ENCODE measurements at places on chromosomes 12 and 14.

- DNase-seq, result no peak
Observed at GRCh38 chr12:76075448-76075847, 9.0 kb downstream of the NAP1L1 start.

DNA sequence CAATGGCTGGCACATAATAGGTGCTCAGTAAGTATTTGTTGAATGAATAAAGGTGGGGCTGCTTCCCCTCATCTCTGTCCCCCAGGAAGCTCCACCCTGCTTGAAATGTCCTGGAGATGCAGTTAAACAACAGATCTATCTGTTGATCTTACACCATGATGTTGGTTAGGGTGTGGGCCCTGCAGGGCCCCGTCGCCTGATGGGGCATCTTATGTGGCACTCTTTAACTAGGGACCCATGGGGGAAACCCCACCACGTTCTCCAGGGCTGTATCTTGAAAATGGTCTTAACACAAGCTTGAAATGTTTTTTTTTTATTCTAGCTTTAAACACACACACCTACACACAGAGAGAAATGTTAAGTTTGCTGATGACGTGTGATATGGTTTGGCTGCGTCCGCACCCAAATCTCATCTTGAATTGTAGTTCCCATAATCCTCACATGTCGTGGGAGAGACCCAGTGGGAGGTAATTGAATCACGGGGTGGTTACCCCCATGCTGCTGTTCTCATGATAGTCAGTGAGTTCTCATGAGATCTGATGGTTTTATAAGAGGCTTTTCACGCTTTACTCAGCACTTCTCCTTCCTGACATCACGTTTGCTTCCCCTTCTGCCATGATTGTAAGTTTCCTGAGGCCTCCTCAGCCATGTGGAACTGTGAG is 741.7 kb downstream of the VRK1 start:
- no peak for DNase-seq

GRCh38 chr12:75099210-75099609 is 110.4 kb downstream of the KCNC2 start:
- no peak for DNase-seq

- DNase-seq, result no peak
Observed at GRCh38 chr14:83441801-83442200, 1908.1 kb upstream of the SEL1L start.

- no peak for DNase-seq
Observed at GRCh38 chr14:60760644-60761364, 26.2 kb downstream of the MNAT1 start.

- DNase-seq, result no peak
Observed at GRCh38 chr14:93299866-93300265, 33.0 kb downstream of the BTBD7 start.

DNA sequence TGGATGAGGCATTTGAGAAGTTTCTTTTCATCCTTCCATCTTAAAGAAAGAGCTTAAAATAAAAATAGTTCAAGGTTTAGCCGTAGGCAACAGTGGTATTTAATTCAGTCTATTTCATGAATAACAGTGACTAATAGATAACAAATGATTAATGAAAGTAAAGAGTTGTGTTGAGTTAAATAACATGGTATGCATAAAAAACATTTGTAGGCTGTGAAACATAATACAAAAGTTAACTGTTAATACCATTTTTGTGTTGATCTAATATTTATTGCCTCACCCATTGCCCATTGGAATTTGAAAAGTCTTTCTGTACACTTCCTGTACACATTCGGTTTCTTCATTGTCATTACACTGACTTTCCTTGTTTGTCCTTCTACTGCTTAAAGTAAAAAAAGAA is 108.6 kb upstream of the PDE3A start:
- DNase-seq, result no peak

- DNase-seq, result no peak
Observed at GRCh38 chr14:52891800-52892199, 59.0 kb downstream of the FERMT2 start.

DNA sequence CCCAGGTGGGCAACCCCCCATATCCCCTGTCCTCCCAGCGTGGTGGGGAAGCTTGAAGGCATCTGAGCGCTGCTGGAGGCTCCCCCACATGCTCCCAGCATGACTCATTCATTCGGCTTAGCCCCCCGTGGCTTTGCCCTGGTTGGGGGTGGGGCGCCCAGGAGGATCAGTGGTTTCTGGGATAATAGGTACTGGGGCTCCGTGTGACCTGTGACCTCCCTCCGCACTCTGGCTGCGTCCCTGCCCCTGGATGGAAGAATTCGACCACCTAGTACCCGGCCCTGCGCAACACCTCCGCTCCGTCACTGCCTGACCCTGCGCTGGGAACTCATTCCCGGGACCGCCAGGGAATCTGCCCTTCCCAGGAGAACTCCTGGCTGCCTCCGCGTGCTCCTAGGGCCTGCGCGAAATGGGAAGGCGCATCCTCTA is 120.1 kb downstream of the AACS start:
- DNase-seq, result no peak

DNA sequence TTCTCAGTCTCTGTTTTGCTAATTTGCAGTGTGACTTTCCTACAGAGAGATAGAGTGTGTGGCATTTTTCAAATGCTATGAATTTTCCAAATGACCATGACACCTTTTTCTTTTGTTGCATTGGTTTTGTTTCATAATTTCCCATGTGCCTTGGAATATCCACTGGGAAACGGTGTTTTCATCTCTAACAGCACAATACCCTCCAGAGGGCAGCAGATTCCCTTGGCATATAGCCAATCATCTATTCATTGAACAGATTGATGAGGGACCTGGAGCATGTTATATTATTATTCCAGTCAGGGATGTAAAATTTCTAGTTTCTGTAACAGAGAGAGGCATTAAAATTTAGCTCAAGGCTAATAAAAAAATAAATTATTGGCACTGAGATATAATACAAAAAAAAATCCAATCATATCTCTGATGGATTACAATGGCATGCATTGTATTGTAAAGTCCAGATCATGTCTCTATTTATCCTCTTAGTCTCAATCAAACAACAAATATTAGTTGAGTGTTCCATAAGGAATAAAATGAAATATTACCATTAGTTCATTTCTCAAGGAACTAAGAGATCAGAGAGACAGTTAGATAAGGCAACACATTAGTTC is 29.6 kb upstream of the NTN4 start:
- no peak for DNase-seq

DNA sequence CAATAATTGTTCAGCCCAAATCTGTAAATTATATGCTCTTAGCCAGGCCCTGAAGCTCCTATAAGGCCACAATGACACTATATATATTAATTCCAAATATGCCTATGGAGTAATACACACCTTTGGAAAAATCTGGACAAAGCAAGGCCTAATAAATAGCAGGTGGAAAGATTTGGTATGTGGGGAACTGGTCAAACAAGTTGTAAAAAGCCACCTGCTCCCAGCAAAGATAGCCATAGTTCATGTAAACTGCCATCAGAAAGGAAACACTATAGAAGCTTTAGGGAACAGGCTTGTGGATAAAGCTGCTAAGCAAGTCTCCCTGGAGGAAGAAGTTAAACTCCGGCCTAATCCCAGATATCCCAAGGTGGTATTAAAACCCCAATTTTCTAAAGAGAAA is 29.7 kb downstream of the PRMT8 start:
- DNase-seq, result no peak

GRCh38 chr12:4244868-4245267 is 28.7 kb upstream of the CCND2 start:
- DNase-seq, result no peak

All from activated T-helper 9 cell treated with anti-CD3 and anti-CD28 coated beads, Interleukin-2, amount 50 U/mL, for 16 hours (primary cell).